ENCODE measurements at places on chromosomes 1 and 21. TPM values are rescaled to one million over a fixed set of nuclear protein-coding genes. Genes with fewer than 3 reads are reported as not detected.
A peak's percentile ranks its signal among the peaks of the same experiment; 100 is the strongest.

CEP104 gene
- total RNA-seq: 51.2 TPM

DNA sequence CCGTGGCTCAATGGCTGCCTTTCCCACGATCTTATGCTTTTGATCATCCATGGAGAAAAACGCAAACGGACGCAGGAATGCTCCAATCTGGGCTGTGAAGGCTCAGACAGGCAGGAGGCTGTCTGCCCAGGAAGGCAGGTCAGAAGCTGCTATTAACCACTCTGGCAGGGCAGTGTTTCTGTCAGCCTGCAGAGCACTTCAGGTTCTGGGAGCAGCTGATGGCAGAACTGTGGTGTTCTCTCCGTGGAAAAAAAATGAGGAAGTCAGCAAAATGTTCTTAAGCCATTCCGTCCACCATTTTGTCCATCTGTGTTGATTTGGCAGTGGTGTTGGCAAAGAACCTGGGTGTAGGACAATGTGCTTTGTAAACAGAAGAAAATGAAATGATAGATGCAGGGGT, 91.7 kb downstream of the SIM2 start:
- peak; percentile 55 for DNase-seq

DNA sequence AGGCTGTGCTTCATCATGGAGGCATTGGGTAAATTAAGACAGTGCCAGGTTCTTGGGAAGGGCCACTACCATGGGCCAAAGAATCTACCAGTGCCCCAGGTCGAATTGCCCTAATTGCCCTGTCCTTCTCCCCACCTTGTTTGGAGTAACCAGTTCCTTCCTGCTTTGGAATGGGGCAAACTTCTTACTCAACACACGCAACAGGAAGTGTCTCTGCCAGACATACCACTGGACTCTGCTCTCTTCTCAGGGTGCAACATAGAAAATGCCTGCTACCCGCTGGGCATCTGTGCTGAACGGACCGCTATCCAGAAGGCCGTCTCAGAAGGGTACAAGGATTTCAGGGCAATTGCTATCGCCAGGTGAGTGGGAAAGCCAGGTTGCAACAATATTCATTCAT, 15.8 kb downstream of the CDA start:
- no peak for DNase-seq

GRCh38 chr1:81681601-81682266, 119.0 kb upstream of the ADGRL2 start:
- no peak for DNase-seq

DTL gene
- 2.0 TPM for total RNA-seq

HES5 gene
- total RNA-seq: 0.44 TPM

DNA sequence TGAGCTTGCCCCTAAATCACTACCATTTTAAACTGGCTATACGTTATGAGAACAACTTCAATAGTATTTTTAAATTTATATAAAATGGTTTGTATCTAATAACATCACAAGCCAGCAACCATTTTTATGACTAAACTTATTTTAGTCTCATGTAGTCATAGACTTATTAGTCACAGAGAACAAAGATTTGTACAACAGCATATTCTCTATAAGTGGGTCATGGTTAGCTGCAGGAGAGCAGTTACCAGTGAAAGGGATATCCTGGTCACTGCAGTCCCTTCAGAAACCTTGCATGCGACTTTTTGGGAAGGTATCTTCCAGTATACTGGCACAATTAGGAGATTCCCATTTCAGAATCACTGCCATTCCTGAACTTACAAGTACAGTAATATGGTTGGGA, 90.0 kb downstream of the HFM1 start:
- no peak for DNase-seq

DNA sequence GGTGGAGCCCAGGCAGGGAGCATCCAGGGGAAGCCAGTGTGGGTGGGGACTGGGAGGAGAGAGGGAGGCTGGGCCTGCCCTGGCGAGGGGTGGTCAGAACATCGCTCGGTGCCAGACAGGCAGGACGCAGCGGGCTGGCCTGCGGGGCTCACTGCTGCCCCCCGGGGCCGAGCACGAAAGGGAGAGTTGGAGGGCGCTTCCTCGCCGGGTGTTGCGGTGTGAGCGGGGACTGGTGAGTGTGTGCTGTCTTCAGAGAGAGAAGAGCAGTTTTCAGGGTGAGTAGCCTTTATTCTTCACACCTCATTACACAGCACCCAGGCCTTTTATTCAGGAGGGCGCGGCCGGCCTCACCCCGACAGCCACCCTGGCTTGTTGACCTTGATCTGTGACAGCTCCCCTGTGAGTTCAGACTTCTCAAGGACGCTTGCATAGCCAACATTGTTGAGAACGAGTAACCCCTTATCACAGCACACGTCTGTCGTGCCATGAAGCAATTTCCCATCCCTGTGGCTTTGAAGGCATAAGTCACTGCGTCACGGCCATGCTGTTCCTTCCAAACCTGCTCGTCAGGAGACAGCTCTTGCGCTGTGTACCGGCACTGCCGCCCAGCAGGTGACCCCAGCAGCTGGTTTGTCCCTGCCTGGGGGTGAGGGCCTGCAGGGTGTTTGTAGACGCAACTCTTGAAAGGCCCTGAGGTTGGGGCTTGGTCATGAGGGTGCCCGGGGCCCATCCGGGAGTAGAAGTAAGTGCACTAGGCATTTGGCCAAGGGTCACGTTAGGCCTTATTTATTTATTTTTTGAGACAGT, 54.6 kb downstream of the PRKCZ start:
- DNase-seq: peak; percentile 69

- no peak for DNase-seq
Observed at GRCh38 chr1:18890706-18891425, 11.5 kb downstream of the ALDH4A1 start.

GRCh38 chr1:19398309-19398760, 86.2 kb downstream of the SLC66A1 start:
- DNase-seq: no peak

GRCh38 chr1:12435639-12436344, 182.2 kb downstream of the DHRS3 start:
- peak; percentile 68 for DNase-seq

DNA sequence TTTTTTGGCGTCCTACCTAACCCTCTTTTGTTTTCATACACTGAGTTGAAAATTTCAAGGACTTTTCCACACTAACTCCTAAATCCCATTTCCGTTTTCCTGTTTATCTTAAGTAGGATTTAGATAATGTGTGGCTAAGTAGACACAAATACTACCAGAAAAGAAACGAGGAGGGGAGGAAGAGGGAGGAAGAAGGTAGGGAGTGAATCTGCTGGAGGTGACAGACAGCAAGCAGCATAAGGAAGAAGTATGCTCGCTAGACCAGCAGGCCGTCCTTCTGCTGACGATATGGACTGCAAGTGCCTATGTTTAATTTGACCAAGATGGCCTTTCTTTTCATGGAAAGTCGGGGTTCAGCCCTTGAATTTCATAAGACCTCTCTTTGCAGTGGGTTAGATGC, 256.9 kb upstream of the RAB4A start:
- DNase-seq: no peak

DNA sequence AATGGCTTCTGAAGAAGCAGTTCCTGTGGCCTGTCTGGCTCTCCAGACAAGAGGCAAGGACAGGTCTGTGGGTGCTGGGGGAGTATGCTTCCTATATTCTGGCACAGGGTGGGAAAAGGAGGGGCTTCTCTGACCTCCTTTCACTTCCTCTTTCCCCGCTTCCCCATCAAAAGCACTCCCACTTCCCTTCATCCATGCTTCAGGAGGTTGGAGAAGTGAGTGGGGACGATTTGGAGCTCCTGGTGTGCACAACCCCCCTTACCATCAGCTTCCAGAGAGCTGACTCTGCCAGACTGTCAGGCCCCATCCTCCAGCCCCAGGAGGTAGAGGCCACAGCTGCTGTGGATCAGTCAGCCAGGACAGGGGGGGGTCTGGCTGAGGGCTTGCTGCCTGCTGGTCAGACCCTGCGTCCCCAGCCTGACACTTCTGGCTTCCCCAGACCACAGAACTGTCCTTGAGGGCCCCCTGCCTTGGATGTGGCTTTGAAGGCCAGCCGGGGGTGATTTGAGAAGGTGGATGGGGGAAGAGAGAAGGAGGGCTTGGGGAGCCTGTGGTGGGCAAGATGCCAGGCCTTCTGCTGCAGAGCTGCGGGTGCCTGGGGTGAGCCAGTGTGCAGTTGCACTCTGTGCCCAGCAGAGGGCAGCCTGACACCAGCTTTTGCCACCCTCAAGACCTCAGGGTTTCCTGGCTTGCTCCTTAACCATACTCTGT, 21.5 kb upstream of the TMEM222 start:
- DNase-seq: peak; percentile 93

- DNase-seq: no peak
Observed at GRCh38 chr1:2427976-2428375, 15.6 kb upstream of the PEX10 start.

GRCh38 chr1:224528900-224529299, 87.2 kb upstream of the CNIH3 start:
- DNase-seq: no peak

IGSF21 gene
- total RNA-seq: 6.6 TPM

DNA sequence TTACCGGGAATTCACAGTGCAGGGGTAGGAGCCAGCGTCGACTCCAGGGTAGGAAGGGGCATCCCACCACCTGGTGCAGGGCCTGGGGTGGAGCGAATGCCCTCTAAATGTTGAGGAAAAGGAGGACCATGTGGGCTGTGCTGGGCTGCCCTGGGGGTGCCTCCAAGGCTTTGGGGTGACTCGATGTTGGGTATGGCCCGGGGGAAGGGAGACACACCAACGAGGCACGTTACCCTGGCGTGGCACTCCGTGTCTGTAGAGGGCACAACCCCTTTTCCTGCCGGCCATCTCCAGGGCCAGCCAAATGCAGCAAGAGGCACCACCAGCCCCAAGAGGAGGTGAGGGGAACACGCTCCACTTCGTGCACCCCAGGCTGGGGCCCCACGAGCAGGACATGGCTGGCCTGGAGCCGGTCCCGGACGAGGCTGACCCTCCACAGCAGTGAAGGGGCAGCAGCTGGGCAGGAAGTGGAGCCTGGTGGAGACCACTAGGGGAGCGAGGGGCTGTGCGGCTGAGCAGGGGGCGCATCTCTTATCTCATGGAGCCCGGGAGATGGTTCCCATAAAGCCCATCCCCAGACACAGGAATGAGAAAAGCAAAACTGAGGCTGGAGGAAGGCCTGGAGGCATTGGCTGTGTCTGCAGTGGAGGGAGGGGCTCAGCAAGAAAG, 11.2 kb downstream of the ACTRT2 start:
- DNase-seq: no peak

DNA sequence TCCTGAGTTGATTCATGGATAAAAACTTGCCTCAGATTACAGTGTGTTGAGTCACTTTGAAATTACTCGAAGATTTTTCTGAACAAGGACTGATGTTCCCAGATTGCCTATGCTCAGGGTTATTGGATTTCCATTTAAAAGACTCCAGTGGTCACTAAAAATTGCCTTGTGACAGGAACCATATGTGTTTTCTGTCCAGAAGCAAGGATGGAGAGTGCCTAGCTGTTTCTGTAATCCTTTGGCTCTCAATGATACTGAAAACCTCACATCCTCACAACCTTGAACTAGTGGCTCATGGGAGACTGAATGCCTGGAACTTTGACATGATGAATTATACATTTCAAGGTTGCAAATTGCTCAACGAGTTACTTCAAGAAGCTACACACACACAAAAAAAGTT, 1271.8 kb downstream of the BRINP3 start:
- DNase-seq: no peak

DNA sequence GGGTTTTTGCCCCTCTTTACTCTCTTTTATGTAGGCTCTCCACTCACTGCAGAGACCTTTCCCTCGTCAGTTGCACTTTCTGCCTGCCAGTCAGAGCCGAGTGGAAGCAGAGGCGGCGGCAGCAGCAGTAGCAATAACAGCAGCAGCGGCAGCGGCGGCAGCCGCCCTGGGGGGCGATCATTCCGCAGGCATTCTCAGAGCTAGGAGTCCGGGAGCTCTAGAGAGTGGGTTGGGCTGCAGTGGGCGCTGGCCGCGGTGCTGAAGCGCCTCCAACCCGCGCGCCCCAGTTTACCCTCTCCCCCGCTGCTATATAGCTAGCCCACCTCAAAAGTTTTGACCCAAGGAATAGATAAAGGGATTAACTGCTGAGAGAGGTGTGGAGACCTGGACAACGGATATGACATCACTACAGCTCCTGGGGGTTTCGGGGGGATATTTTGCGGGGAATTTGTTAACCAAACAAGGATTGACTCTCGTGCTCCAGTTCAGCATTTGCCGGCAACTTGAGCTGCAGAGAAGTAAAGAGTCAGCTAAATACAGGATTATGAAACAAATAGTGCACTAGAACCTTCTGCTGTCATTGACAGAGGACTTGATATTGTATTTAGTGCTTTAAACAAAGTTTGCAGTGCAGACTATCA, at the start of gene OLFM3:
OLFM3 (minus strand) TSS at position 102 of the 641 bp plus-strand sequence.
- DNase-seq: peak; percentile 92

- DNase-seq: no peak
Observed at GRCh38 chr1:111649227-111649626, 29.6 kb downstream of the RAP1A start.

DENND2C gene
- total RNA-seq: 2.5 TPM

ZNF648 gene
- not detected for total RNA-seq

DNA sequence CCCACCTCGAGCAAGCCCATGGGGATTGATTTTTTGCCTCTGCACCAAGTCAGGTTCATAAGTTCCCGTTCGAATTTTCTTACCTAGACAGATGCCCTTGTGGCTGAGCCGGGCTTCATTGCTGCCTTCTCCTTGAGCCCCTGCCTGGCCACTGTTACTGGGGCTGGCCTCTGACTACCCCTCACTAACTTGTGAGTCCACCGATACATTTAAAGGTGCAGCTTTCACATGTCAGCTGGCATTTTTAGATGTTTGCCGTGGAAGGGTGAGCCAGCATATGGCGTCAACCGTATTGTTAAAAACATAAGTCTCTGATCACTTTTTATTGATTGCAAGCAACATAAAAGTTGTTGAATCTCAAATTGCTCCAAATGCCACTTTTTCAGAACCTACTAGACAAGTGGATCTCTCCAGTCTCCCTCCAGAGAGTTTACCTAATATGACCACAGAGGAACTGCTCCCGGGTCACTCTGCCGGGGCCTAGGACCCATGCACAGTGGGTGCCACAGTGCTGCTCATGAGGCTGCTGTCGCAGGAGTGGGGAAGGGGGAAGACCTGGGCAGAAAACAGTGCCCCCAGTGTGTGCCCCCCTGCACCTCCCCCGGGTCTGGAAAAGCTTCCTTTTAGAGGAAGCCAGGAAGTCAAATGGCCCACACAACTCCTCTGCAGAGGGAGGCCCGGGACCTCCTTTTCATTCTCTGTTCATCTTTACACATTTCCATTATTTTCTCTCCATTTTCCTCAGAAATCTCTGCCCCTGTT, 18.8 kb downstream of the MX1 start:
- DNase-seq: no peak

All from kidney (tissue), 22 donors.